NCI-H460 (cell line): ENCODE measurements at places on chromosomes 1 and 21. TPM values are rescaled to one million over a fixed set of nuclear protein-coding genes. Genes with fewer than 3 reads are reported as not detected.

Gene TRIM46
- total RNA-seq: 0.27 and 0.43 TPM in 2 replicates

Gene ANKRD34A
- 1.2 and 1.6 TPM in 2 replicates for total RNA-seq

Gene GNB1
- 87.5 and 89.2 TPM in 2 replicates for total RNA-seq

Gene FCGR3A
- not detected in 2 replicates for total RNA-seq

Gene GSTM1
- 67.1 and 68.9 TPM in 2 replicates for total RNA-seq

Gene NUP210L
- total RNA-seq: 0.02 TPM in 1 of 2 replicates, not detected in the other
